Right renal pelvis (tissue), 4 donors: ENCODE measurements at places on chromosomes 7 and 10.

DNA sequence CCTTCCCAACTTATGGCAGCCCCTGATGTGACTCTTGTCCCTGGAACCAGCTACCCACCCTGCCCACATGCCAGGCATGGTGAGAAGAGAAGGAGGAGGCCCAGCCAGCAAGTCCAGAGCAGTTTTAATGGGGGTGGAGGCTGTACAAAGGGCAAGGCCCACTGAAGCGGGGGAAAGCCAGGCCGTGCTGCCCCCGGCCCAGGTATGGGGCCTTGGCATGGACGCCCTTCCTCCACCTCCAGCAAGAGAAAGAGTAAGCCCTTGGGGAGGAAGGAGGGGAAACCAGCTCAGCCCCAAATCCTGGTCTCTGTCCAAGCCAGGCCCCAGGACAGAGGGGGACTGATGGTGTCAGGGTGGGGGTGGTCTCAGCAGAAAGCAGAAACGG, 7.0 kb downstream of the NFKB2 start:
- no peak for DNase-seq

GRCh38 chr7:40232242-40232893, 97.6 kb downstream of the SUGCT start:
- DNase-seq = peak; percentile 30

- no peak for DNase-seq
Measured at GRCh38 chr7:27593226-27593625, 69.5 kb downstream of the HIBADH start.

DNA sequence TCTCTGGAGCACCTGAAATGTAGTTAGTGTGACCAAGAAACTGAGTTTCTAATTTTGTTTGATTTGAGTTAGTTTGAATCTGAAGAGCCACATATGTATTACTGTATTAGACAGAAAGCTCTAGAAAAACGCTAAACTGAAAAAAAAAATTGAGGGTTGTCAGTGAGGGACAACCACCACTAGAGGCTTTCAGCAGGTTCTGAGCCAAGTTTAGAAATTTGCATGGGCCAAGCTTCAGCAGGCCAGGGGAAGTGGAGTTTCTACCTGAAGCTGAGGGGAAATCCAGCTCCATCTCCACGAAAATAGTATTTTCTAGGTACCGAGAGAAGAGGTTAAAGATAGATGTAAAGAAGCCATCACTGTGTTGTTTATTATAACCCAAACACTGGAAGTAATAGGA, 77.9 kb upstream of the PLXNA4 start:
- no peak for DNase-seq

- DNase-seq = no peak
Measured at GRCh38 chr7:38375453-38375852, 102.0 kb upstream of the TARP start.

GRCh38 chr10:61125560-61126170, 181.7 kb upstream of the RHOBTB1 start:
- DNase-seq = no peak

- DNase-seq = no peak
Measured at GRCh38 chr7:78071491-78072200, 273.1 kb downstream of the PHTF2 start.

GRCh38 chr7:100562195-100563099, 11.3 kb downstream of the SAP25 start:
- no peak for DNase-seq
